ENCODE measurements at places on chromosomes 16 and 17.

GRCh38 chr17:60646701-60647100 is 30.9 kb upstream of the BCAS3 start:
- no peak for DNase-seq

- no peak for DNase-seq
These were observed 53.6 kb upstream of the ZC3H18 start for GRCh38 chr16:88516601-88517061.

- no peak for DNase-seq
These were observed 289.7 kb upstream of the ZFHX3 start for GRCh38 chr16:73337373-73338296.

GRCh38 chr16:17591655-17592405 is 121.1 kb upstream of the XYLT1 start:
- DNase-seq = no peak

DNA sequence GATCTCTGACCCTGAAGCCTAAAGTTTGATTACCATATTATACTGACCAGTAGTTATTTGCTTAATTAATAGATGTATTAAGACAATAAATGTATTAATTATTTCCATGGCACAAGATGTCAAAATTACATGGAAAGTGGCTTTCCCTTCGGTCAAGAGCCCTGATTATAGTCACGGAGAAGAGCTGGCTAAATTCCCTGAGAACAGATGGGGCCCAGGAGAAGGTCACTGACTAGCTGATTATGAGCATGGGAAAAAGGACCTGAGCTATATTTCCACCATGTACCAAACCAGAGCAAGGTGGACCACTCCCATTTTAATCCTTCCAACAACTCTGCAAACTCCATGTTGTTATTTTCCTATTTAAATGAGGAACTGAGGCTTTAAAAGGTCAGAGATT is 12.9 kb upstream of the MYO18A start:
- no peak for DNase-seq

GRCh38 chr17:71809537-71809936 is 311.3 kb upstream of the SOX9 start:
- DNase-seq = peak; percentile 8

GRCh38 chr16:66028510-66029216 is 337.8 kb upstream of the CDH5 start:
- peak; percentile 44 for DNase-seq

- DNase-seq = no peak
These were observed 88.0 kb downstream of the TMEM100 start for GRCh38 chr17:55634702-55635101.
